Stimulated activated CD8-positive, alpha-beta memory T cell treated with anti-CD3 and anti-CD28 coated beads, Interleukin-7, amount 100 ng/mL, for 1 hour (primary cell): ENCODE measurements at places on chromosomes 13 and 19.

- no peak for DNase-seq
Measured at GRCh38 chr19:56291867-56292266, 19.3 kb downstream of the EDDM13 start.

DNA sequence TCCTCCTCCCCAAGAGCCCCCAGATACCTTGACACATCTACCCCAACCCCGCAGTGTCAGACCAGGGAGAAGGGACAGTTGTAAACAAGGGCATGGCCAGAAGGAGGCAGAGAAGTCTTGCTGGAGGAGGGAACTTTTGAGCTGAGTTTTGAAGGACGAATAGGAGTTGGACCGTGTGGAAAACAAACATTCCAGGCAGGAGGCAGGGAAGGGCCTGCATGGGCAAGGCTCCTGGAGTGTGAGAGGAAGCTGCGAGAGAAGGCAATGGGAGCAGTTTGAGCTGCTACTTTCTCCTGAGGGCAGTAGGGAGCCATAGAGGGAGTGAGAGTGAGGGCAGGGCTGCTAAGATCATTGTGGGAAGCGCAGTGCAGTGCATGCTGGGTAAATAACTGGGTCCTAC is 23.3 kb downstream of the IL12RB1 start:
- no peak for DNase-seq

- DNase-seq, result no peak
Measured at GRCh38 chr19:5115351-5115750, 146.4 kb downstream of the KDM4B start.

- DNase-seq, result no peak
Measured at GRCh38 chr19:2270423-2271233, 11.3 kb downstream of the PEAK3 start.

- DNase-seq, result no peak
Measured at GRCh38 chr13:98272549-98272948, 95.5 kb upstream of the RNF113B start.

DNA sequence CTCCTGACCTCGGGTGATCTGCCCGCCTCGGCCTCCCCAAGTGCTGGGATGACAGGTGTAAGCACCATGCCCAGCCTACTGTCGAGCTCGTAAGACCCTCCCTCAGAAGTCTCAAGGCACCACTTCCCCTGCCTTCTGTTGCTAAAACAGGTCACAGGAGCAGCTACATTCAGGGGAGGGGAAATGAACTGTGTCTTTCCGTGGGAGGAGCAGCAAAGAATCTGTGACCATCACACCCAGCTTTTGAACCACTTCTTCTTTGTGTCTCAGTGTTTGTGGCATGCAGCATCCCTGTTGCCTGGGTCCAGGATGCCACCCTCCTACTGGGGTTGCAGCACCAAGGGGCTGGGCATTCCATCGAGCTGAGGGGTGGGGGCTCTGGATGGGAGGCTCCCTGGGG is 7.7 kb upstream of the CSNK1G2 start:
- no peak for DNase-seq

DNA sequence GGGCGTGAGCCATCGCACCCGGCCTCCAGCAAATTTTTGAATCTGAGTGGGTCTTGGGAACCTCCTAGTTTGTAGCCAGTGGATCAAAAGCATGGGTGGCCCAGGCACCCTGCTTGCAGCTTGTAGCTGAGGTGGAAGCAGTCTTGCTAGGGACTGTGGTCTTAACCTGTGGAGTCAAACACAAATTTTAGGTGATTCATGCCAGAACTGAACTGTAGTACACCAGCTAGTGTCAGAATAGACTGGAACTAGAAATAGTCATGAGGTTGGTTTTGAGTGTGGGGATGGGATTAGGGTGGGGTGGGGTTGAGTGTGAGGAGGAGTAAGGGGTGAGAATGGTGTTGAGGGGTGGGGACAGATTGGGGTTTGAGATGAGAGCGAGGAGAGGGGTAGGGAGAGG is 5.8 kb downstream of the LIM2 start:
- no peak for DNase-seq

DNA sequence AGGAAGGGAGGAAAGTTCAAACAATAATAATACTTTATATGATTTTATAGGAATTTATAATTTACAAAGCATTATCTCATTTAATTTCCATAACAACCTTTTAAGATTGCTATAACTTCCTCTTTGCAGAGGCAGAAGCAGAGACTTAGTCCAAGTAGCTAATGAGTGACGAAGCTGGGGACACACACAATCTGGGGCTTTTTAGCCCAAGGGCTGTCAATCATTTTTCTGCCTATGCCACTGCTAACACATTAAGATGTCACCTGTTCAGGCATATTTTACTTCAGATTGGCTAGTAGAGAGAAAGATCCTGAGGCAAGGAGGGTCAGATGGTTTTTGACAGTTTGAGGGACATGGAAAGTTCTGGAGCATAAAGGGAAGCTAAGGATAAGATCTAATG is 12.6 kb downstream of the SCEL start:
- no peak for DNase-seq

GRCh38 chr13:46559272-46559805 is 6.4 kb downstream of the LRCH1 start:
- no peak for DNase-seq

- peak; percentile 8 for DNase-seq
Measured at GRCh38 chr19:15091918-15092753, 10.1 kb downstream of the OR1I1 start.

- no peak for DNase-seq
Measured at GRCh38 chr13:39263033-39263432, 224.8 kb downstream of the NHLRC3 start.

DNA sequence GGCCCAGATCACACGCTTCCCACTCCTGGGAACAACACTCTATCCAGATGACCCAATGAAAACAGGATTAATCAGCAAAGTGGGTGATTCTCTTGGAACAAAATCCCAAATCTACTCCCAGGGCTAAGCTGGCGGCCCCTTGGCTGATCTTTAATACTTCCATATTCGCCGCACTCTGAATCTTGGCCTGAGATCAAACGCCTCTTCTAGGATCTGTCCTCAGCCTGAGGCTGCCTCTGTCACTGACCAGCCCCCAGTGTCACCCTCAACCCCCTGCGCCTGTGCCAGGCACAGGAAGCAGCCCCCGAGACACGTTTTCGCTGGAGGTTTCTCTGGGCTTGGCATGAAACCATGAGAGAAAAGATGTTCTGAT is 2.4 kb upstream of the CTXN1 start:
- DNase-seq, result no peak

GRCh38 chr13:55516610-55517009 is 1624.1 kb upstream of the PRR20A start:
- no peak for DNase-seq

DNA sequence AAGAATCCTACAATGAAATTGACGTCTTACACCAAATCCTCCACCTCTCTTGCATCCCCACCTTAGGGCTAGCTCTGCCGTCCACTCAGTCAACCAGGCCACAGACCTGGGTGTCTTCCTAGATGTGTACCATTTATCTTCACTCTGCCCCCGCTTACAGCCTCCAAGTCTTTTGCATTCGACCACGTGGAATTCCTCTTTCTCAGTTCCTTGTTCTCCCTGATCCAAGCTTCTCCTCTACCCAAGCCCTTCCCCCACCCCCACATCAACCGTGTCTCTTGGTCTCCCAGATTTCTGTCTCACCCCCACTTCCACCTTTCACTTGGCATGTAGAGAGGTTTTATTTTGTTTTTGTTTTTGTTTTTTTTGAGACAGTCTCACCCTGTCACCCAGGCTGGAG is 1.2 kb upstream of the DMWD start:
- DNase-seq, result no peak

DNA sequence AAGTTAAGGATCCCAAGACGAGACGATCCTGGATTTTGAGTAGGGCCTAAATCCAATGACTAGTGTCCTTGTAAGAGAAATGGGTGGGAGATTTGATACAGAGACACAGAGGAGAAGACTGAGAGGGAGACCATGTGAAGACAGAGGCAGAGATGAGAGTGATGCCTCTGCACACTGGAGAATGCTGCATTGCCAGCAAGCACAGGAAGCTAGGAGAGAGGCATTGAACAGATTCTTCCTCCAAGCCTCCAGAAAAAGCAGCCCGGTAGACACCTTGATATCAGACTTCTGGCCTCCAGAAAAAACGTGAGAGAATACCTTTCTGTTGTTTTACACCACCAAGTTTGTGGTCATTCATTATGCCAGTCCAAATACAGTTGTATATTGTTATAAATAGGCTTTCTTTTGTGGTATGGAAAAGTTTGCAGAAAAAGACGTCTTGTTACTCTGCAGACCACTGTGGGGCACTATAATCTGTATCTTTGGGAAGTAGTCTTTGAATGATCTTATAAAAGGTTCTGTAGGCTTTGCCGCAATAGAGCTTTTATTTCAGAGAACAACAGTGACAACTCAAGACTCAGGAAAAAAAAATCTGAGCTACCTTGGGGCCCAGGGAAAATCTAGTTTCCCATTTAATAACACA is 17.9 kb upstream of the RFC3 start:
- no peak for DNase-seq

GRCh38 chr13:80083853-80084676 is 256.9 kb downstream of the SPRY2 start:
- DNase-seq, result no peak

DNA sequence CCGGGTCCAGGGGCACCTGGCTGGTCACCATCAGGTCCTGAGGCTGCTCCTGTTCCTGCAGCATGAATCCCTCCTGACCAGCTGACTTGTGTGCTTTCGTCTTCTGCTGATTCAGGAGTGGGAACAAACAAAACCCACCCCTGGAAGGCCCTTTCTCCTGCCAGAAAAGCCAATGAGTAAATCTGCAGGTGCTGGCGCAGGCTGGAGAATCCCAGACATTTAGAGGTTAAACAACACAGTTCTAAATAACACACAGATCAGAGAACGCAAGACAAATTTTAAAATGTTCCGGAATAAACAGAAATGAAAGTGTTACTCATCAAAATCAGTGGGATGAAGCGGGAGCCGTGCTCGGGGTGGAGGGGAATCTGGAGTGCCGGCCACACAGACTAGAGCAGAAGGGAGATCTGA is 60.6 kb upstream of the C13orf46 start:
- no peak for DNase-seq

- DNase-seq, result peak; percentile 27
Measured at GRCh38 chr19:9205501-9206113, 13.8 kb downstream of the OR7D4 start.

GRCh38 chr19:7393939-7394730 is 45.4 kb downstream of the ARHGEF18 start:
- no peak for DNase-seq

- no peak for DNase-seq
Measured at GRCh38 chr13:90594681-90595080, 752.8 kb upstream of the MIR17HG start.

DNA sequence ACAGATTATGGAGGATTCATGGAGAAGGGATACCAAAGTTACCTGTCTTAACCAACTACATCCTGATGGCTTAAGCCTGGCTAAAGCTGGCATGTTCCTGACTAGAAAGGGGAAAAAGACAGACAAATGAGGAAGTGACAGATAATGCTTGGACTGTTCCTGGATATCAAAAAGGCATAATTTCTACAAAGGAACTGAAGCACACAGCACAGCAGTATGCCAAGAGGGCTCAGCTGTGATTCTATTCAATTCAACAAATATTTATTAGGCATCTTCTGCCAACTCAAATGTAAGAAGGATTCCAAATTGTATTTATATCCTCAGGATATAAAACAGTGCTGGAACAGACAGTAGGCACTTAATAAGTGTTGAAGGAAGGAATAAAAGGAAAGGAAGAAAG is 59.5 kb downstream of the KLF12 start:
- no peak for DNase-seq

GRCh38 chr13:68174893-68175292 is 944.8 kb upstream of the PCDH9 start:
- no peak for DNase-seq

- no peak for DNase-seq
Measured at GRCh38 chr13:36975172-36975571, 24.0 kb downstream of the ALG5 start.

DNA sequence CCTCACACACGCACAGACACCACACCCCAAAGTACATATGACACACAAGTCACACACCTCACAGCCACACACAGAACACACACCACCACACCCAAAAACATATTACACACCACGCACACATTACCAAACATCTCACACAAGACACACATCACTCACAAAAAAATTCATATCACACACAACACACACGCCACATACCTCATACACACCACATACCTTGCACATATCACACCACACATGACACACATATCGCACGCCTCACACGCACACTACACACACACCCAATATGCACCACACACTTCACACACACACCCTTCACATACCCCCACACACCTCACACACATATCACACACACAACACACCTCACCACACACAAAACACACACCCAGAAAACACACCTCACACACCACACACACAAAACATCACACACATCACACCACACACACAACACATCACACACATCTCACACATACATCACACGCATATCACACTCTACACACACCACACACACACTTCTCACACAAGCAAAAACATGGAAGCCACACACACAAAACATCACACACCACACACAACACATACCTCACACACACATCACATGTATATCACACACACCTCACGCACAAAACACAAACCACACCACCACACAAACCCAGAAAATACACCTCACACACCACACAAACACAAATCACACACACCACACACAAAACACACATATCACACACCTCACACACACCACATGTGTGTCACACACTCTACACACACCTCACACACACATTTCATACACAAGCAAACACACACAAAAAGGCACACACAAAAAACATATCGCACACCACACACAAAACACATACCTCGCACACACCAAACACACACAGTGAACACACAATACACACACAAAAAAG is 132.1 kb downstream of the CRYL1 start:
- DNase-seq, result no peak

GRCh38 chr13:111327730-111328573 is 7.5 kb downstream of the TEX29 start:
- no peak for DNase-seq

DNA sequence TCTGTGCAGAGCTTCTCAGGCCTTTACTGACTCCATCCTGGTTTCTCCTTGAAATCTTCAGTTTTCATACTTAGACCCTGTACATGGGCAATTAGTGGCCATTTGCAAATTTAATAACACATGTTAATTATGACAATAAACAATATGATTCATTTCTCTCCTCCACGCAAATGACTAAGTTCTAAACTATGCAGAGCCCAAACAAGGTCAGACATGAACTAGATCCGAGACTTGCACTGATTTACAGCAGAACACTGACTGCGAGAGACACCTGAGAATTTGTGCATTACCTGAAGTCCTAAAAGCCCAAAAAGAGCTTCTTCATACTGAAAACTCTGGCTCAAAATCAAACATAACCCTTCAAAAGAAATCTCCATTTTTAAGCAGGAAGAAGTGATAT is 521.8 kb downstream of the MYO16 start:
- DNase-seq, result no peak

DNA sequence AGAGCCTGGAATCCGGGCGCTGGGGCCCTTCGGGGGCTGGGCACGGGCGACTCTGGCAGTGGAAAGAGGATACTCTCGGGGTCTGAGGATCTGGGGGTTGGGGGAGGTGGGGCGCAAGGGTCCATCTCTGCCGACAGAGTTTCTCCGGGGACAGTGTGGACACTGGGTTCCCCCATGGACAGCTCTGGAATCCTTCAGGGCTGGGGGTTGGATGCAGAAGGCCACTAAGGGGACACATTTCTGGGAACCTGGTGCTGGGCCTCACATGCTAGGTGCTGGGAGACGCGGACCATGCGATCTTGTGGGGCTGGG is 2.3 kb downstream of the TGFBR3L start:
- no peak for DNase-seq

GRCh38 chr13:38223089-38223488 is 126.6 kb upstream of the UFM1 start:
- no peak for DNase-seq
